CD4-positive, alpha-beta T cell treated with Interleukin-4 for 4 hours (primary cell): ENCODE measurements at places on chromosomes 7 and 10.

DNA sequence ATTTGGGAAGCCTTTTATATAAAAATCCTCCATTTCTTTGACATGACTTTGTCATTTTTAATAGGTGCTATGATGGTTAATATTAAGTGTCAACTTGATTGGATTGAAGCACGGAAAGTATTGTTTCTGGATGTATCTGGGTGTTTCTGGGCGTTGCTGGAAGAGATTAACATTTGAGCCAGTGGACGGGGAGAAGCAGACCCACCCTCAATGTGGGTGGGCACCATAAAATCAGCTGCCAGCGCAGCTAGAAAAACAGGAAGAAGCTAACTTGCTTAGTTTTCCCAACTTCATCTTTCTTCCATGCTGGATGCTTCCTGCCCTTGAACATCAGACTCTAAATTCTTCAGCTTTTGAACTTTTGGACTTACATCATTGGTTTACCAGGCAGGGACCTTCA is 1003.0 kb downstream of the SORCS3 start:
- DNase-seq: no peak

GRCh38 chr10:7953447-7953846 is 101.0 kb upstream of the GATA3 start:
- DNase-seq: no peak

GRCh38 chr7:42264702-42265101 is 27.7 kb upstream of the GLI3 start:
- no peak for DNase-seq

GRCh38 chr10:8221451-8221850 is 167.0 kb downstream of the GATA3 start:
- DNase-seq: no peak

DNA sequence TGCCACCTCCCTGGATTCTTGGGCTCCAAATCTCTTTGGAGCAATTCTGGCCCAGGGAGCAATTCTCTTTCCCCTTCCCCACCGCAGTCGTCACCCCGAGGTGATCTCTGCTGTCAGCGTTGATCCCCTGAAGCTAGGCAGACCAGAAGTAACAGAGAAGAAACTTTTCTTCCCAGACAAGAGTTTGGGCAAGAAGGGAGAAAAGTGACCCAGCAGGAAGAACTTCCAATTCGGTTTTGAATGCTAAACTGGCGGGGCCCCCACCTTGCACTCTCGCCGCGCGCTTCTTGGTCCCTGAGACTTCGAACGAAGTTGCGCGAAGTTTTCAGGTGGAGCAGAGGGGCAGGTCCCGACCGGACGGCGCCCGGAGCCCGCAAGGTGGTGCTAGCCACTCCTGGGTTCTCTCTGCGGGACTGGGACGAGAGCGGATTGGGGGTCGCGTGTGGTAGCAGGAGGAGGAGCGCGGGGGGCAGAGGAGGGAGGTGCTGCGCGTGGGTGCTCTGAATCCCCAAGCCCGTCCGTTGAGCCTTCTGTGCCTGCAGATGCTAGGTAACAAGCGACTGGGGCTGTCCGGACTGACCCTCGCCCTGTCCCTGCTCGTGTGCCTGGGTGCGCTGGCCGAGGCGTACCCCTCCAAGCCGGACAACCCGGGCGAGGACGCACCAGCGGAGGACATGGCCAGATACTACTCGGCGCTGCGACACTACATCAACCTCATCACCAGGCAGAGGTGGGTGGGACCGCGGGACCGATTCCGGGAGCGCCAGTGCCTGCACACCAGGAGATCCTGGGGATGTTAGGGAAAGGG is 913 bp downstream of the NPY start:
- no peak for DNase-seq

GRCh38 chr10:50586740-50587088 is 37.0 kb downstream of the SGMS1 start:
- no peak for DNase-seq

DNA sequence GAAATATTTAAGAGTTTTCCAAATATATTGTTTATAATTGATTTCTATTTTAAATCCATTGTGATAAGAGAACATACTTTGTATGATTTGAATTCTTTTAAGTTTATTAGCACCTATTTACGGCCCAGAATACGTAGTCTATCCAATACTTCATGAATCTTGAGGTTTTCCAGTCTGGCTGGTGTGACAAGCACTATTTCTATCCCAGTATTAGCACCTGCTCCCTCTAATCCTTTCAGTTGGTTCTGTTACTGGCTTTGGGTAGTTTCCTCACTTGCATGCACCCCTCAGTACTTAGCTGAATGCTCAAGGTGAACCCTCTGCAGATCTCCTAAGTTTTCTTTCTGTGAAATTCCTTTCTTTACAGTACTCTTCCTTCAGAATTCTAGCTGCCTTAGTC is 166.8 kb downstream of the C1GALT1 start:
- no peak for DNase-seq

GRCh38 chr7:30526163-30526562 is 21.5 kb upstream of the GGCT start:
- DNase-seq: no peak

- DNase-seq: no peak
Observed at GRCh38 chr7:82335001-82335400, 108.6 kb downstream of the CACNA2D1 start.

DNA sequence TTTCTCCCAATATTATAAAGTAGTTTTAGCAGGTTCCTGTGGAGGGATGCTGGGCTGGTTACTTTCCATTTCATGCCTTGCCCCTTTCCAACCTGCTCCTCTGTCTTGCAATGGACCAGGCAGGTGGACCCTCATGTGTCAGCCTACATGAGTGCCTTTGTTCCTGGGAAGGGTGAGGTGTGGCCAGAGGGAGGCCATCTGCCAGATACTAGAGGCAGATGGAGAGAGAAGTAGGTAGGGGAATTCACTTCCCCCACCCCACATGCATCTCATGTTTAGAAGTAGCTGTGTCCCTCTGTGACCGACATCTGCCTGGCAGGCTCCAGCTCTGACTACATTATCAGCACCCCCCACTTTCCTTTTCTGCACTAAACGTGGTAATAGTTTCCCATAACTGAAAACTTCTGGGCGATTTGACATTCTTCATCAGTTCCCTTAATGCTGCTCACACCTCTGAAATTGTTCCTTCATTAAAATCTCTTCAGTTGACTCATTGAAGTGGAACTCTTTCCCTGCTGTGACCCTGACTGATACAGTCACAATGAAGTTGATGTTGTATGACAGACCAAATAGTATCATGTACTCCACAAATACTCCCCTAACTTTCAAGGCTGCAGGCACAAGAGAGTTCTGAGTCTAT is 396.3 kb upstream of the FZD8 start:
- DNase-seq: no peak
